ENCODE measurements at places on chromosomes 1 and 21.

GRCh38 chr21:42443181-42443785 lies 39.6 kb downstream of the UBASH3A start:
- no peak for DNase-seq

GRCh38 chr1:39852876-39853275 lies 30.4 kb downstream of the TRIT1 start:
- DNase-seq, result no peak

- no peak for DNase-seq
These were observed 277.0 kb upstream of the BRINP3 start for GRCh38 chr1:190754666-190755065.

- no peak for DNase-seq
These were observed 33.8 kb upstream of the SLC45A1 start for GRCh38 chr1:8284127-8284526.

DNA sequence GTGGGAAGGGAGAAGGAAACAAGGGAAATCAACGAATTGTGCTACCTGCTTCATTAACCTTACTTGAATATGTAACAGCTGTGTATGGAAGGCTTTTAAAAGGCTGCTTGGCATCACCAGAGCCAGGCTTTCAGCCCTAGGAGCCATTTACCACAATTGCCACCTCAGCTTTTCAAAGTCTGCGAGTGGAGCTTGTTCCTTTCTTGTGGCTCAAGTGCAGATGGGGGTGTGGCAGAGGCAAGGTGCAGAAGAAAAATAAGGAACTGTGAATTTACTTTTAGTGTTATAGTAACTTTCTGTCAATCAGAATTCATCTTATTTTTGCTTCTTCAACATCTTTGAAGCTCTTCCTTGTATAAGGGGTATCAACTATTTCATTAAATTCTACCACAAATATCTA lies 17.6 kb downstream of the CLCA2 start:
- DNase-seq, result peak; percentile 8

- no peak for DNase-seq
These were observed 150.2 kb downstream of the ASTN1 start for GRCh38 chr1:177014325-177014724.

DNA sequence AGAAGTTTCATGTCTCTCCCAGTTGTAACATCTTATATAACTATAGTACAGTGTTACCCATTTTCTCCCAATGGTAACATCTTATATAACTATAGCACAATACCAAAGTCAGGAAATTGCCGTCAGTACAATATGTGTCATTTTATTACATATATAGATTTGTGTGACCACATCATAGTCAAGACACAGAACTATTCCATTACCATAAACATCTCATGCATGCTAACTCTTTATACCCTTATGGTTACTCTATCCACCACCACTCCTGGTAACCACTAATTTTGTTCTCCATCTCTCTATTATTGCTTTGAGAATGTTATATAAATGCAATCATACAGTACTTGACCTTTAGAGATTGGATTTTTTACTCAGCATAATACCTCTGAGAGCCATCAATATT lies 120.7 kb downstream of the BACH1 start:
- no peak for DNase-seq

DNA sequence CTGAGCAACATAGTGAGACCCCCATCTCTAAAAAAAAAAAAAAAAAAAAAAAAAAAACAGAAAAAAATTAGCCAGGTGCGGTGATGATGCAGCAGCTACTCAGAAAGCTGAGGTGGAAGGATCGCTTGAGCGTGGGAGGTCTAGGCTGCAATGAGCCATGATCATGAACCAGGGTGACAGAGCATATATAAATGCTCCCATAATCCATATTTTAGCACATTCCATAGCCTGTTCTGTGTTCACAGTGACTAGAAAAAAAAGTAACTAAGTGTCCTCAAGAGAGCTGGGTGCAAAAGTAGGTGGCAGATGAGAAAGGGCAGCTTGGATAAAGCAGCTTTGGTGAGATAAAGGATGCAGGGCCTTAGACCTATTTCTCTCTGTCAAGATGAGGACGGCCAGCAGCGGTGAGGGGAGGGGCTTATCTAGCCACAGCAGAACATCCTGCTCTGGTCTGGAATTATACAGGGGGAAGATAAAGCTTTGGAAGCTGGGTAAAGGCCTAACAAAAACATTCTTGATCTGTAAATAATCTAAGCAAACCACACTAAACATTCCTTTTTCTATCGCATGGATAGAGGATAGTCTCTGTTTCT lies 205.3 kb downstream of the DAB1 start:
- DNase-seq, result no peak

- no peak for DNase-seq
These were observed 48.5 kb upstream of the EDEM3 start for GRCh38 chr1:184803180-184803492.

- DNase-seq, result no peak
These were observed 69.5 kb upstream of the KCND3 start for GRCh38 chr1:112058815-112059450.

- no peak for DNase-seq
These were observed 103.3 kb downstream of the DIRAS3 start for GRCh38 chr1:67947114-67947513.

Data from activated CD4-positive, alpha-beta T cell treated with anti-CD3 and anti-CD28 coated beads for 1 hour (primary cell).